ENCODE measurements at places on chromosomes 16 and 17.

DNA sequence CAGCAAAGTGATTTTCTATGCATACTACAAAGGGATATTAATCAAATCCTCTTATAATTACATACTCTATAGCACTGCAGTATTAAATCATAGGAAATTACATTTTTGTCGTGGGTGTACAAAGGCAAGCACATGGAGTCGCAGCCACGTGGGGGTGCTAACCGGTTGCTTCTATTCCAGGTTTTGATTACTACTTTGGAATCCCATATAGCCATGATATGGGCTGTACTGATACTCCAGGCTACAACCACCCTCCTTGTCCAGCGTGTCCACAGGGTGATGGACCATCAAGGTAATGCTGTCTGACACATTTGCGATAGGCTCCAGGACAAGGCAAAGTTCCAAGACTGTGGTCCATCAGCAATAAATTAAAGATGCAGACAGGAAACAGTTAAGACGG, 60.1 kb downstream of the ARSG start:
- DNase-seq, result no peak

DNA sequence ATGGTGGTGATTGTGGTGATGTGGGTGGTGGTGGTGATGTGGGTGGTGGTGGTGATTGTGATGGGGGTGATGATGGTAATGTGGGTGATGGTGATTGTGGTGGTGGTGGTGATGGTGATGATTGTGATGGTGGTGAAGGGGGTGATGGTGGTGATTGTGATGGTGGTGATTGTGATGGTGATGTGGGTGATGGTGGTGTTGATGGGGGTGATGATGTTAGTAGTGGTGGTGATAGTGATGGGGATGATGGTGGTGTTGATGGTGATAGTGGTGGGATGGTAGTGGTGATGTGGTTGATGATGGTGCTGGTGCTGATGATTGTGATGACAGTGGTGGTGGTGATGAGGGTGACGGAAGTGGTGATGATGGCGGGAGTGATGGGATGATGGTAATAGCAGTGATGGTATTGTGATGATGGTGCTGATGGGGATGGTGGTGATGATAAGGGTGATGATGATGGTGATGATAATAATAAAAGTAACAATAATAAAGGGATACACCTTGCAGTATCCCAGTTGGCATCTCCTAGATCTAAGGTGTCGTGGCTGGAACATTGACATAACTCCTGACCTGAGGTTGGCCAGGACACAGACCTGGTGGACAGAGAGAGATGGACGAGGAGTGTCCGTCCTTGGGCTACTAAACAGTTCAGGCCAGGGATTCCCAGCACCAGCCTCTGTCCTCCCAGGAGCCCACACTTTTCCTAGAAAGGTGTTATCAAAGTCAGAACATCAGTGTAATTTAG, 344.5 kb downstream of the SEC14L1 start:
- DNase-seq, result no peak

- DNase-seq, result peak; percentile 68
Measured at GRCh38 chr17:1829216-1829591, 498 bp downstream of the SMYD4 start.

DNA sequence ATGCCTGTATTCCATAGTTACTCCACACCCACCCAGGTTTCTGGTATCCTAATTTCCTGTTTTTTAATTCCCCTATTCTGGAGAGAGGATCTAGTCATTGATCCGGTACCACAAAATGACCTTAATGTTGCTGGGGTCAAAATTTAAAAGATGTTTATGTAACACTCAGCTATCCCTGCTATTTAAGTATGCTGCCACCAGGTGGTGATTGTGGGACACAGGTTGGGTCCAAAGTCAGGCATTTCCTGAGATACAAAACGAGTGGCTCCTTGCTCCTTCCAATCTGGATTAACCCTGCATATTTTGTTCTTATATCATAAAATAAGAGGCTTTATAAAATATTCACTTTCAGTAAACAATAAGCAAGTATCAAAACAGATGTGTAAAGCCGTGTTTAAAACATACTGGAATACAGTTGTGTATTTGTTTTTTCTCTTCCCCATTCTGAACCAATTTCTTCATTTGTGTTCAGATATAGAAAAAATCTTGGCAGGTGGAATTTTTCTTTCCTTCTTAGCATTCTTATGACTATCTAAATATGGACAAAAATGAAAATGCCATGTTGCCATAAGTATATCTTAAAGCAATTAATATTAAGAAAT, 16.3 kb downstream of the HS3ST4 start:
- DNase-seq, result no peak

- no peak for DNase-seq
Measured at GRCh38 chr17:81648707-81649085, 7.6 kb downstream of the PDE6G start.

DNA sequence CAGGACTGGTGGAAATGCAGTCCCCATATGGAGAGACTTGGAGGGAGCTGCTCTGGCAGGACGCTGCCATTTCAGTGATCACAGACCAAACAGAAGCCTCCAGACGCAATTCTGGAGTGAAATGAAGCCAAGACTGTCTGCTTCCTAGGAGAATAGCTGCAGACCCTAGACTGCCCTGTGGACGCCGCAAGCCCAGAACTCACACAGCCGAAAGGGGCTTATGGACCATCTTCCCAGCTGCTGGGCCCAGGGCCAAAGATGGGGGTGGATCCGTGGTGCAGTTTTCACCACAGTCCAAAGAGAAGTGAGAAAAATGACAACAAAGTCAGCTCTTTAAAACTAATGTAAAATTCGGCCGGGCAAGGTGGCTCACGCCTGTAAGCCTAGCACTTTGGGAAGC, 165.7 kb downstream of the CBLN1 start:
- no peak for DNase-seq

DNA sequence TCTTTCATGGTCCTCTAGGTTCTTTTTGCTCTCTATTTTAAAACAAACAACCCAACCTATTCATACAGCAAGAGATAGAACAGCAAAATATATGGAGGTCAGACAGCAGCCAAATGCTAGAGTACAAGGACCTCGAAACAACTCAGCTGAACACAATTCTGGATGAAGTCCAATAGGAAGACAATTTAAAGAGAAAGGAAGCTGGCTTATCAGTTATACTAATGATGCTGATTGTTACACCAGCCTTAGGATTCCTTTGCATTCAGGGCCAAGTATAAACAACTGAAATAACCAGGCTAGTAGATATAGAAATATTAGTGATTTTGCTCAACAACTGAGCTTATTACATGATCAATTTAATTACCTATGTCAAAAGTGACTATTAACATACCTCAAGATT, 2.5 kb downstream of the SSH2 start:
- no peak for DNase-seq

- no peak for DNase-seq
Measured at GRCh38 chr17:5434984-5435383, 4.0 kb downstream of the C1QBP start.

DNA sequence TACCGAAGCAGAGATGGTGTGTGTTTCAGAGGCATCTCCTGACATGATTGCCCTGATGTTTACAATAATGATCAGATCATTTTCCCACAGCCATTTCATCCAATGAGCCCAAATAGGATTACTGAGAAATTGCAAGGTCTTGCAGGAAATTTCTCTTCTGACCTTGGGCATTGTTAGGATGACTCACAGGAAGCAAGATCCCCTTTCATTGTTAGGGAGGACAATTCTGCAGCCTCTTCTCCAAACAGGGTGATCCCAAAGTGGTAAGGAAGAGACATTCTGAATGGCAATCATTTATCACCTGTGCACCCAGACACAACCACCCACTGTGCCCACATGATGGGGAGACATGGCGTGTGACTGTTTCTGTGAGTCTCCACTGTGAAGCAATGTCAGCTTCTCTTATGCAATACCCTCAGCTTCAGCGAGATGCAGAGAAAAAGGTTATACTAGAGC, 306.7 kb upstream of the XYLT1 start:
- no peak for DNase-seq

GRCh38 chr17:77385750-77386501, 245.2 kb downstream of the SEC14L1 start:
- DNase-seq, result no peak

DNA sequence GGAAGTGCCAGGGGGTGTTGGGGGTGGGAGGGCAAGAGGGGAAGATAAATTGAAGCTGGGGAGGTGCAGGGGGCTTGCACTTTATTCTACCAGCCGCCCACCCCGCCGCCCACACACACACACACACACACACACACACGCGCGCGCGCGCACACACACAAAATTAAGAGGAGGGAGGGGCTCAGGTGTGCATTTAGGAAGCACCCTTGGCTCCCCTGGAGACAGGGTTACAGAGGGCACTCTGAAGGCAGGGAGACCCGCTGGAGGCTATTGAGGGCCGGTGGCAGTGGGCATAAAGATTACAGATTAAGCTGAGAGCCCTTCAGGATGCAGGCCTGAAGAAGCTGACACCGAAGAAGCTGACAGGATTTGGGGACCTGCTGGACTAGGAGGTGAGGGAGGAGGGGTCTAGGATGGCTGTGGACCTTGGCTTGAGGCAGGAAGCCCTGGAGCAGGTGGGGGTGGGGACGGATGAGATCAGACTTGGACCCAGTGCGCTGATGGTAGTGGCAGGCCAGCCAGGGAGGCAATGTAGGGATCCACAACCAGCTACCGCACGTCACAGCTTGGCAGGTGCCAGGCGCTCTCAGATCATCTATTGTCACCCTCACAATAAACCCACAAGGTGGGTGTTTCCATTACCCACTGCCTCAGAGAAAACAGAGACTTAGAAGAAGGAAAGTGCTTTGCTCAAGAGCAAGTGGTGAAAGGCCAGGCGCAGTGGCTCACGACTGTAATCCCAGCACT, 772 bp upstream of the SAMD14 start:
- no peak for DNase-seq
